ENCODE measurements at places on chromosomes 16 and 17.

- DNase-seq: no peak
Observed at GRCh38 chr16:54437921-54438320, 151.3 kb upstream of the IRX3 start.

DNA sequence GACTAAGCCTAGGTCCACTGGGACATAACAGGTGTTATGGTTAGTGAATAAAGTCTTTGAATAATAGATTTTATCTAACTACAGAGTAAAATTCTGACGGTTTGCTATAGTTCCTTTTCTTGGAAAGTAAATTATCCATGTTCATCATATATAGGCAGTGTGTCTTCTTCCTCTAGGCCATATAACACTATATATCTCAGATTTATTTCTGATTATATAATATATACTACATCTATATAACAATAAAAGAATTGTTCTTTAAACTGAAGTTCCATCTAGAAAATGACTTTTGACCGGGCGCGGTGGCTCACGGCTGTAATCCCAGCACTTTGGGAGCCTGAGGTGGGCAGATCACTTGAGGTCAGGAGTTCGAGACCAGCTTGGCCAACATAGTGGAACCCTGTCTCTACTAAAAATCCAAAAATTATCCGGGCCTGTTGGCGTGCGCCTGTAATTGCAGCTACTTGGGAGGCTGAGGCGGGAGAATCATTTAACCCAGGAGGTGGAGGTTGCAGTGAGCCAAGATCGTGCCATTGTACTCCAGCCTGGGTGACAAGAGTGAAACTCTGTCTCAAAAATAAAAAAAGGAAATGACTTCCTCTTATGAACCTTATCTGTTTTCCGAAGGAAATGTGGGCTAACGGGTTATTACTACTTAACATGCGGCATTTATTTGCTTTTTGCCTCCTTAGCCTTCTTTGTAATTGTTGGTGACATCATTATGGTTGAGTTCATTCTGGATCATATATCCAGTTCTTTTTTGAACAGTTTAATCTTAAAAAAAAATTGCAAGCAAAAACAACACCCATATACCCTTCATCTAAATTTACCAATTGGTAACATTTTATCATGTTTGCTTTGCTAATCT is 29.2 kb downstream of the NOL11 start:
- DNase-seq: no peak

DNA sequence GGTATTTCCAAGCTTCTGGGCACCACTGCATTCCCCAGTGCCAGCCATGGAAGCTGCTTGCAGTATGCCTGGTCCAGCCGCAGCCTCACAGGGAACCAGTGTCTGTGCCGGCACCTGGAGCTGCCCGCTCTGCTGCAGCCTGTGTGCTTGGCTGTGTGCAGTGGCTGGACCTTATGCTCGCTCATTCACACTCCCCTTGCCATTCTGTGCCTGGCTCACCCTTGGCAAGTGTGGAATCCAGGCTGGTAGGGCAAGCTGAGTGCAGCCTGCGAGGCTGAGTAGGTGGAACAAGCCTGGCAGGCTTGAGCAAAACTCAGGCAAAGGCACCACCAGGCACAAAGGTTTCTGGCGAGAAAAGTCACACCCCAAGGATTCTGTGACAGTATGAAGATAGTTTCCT is 144.0 kb downstream of the MYO1D start:
- no peak for DNase-seq

DNA sequence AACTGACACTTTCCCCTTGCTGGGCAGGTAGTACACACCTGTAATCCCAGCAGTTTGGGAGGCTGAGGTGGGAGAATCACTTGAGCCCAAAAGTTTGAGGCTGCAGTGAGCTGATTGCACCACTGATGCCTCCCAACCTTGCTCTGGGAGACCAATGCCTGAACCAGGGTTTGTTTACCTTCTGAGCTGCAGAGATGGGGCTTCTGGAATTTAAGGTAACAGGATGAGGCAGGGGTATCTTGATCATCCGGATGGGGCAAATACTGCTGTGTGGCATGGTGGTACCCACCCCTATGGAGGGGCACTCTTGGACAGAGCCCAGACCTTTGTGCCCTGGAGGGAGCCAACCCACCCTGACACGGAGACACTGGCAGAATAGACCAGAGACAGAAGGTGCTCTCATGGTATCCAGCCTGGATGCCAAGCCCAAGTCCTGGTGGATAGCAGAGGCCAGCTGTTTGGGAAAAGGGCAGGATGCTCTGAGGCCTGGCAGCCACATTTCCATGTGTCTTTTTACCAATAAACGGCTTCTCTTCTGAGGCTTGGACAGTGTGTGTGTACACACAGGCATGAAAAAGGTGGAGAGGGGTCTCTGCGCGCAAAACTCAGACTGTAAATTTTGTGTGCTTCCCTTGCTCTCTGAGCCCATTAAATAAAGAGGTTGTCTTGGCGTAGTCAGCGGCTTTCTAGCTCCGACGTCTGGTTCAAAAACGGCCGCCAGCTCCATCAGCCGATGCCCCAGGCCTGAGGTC is 4.4 kb downstream of the ZNF48 start:
- no peak for DNase-seq

- DNase-seq: peak; percentile 22
Observed at GRCh38 chr16:56424791-56425438, 430 bp downstream of the AMFR start.

GRCh38 chr17:27352448-27353032 is 58.6 kb downstream of the WSB1 start:
- no peak for DNase-seq

GRCh38 chr17:53907435-53907834 is 84.7 kb downstream of the KIF2B start:
- DNase-seq: no peak

DNA sequence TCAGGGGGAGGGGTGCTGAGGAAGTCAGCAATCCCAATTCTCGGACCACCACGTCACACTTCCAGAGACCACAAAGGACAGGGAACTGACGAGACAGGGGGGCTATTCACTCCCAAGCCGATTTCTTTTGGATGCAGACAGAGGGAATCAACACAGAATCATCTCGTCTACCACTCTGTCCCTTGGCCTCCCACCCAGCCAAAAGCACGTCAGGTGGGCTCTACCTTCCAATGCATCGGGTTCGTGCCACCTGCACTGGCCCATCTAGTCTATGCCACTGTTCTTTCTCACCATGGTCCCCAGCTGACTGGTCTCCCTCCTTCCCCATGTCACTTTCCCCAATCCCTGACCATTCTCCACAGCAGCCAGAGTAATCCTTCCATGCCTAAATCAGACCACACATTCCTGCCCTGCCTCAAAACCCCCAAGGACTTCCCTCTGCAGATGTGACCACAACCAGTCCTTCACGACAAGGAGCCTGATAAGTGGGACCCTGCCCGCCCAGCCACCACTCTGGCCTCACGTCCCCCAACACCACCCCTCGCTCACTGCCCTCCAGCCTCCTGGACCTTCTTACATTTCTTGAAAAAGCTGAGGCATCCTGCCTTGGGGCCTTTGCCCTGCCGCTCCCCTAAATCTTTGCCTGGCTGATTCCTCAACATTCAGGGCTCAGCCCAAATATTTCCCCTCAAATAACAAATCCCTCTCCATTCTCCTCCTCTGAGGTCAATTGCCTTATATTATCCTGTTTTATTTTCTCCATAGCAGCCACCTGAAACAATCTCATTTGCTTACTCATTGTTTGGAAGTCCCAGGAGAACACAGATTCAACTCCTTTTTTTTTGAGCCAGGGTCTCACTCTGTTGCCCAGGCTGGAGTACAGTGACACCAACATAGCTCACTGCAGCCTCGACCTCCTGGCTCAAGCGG is 70.4 kb downstream of the IL21R start:
- DNase-seq: no peak

GRCh38 chr16:88330971-88331890 is 51.5 kb upstream of the ZNF469 start:
- no peak for DNase-seq

GRCh38 chr17:15238057-15238456 is 27.1 kb downstream of the PMP22 start:
- no peak for DNase-seq

DNA sequence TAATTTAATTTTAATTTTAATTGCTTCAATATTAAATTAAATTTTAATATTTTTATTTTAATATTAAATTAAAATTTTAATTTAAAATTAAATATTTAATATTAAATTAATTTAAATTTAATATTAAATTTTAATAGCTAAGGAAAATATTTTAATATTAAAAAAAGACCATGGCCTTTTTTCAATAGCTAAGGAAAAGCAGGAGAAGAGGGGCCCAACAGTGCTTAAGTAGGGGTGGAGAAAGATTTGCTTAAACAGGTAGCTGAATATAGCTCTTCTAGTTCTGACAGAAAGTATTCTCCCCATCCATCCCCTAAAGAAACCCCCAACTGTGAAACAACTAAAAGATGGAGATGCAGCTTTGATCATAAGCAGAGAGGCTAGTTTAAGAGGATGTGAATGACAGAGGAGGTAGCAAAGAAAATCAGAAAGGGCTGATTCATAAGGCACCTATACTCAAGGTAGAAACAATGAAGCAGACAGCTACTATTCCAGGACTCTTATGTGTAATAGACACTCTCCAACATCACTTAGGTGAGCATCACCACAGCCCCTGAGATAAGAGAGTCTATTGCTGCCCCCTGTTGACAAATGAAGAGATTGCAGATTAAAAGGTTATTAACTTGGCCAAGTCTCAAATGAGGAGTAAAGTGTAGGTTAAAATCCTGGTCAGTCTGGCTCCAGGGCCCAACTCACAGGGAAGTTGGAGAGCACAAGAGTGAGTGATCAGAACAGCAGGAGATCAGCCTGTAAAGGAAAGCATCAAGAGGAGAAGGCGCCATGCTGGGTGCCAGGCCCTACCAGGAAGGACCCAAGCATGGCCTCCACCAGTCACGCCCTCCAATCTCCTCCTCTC is 7.8 kb upstream of the RNASEK start:
- peak; percentile 30 for DNase-seq

GRCh38 chr16:47198180-47198575 is 54.4 kb upstream of the NETO2 start:
- no peak for DNase-seq

DNA sequence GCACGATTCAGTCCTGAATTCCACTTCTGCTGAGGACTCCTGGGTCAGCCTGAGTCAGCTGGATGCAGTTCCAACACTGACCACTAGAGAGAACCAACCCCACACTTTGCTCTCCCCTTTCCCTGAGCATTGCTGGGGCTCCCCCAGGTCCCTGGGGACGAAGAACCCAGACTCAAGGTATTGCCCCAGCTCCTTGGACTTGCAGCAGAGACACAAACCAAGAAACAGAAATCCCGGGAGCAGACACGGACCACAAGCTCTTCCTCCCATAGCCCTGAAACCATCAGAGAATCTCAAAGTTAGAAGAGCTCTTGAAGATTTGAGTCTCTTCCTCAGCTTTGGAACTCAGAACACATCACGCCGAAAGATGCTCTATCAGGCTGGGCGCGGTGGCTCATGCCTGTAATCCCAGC is 678 bp upstream of the GH1 start:
- DNase-seq: peak; percentile 82

DNA sequence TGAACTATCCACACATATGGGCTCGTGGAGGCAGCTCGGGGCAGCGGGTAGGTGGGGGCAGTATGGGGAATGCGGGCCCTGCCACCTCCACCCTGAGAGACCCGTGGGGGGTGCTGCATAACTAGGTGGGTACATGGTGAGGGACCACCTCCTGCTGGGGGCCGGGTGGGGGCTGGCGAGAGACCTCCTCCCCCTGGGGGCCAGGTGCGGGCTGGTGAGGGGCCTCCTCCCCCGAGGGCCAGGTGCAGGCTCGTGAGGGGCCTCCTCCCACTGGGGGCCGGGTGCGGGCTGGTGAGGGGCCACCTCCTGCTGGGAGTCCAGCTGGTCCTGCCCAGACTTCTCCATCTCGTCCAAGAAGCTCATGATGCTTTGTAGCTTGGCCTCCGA is 25.4 kb downstream of the CEP131 start:
- no peak for DNase-seq
